ENCODE measurements at places on chromosomes 16 and 17.

- DNase-seq = no peak
Measured at GRCh38 chr17:4738136-4739121, 1.2 kb upstream of the ZMYND15 start.

DNA sequence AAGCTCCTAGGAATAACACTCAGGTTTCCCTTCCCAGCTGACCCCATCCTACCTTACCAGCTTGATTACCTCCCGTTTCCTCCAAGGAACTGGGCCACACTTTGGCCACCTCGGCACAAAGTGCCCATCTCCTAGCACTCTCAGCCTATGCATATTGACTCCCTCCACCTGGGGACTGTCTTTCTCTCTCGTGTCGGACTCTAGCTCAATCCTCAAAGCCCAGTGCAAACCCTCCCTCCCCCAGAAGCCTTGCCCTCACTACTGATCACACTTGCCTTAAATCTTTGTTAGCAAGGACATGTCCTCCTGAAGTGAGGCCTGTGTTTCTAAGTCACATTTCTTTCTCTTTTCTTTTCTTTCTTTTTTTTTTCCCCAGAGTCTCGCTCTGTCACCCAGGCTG lies 2.6 kb upstream of the RAB26 start:
- no peak for DNase-seq

GRCh38 chr17:35051579-35052240 lies 11.8 kb downstream of the RFFL start:
- no peak for DNase-seq

DNA sequence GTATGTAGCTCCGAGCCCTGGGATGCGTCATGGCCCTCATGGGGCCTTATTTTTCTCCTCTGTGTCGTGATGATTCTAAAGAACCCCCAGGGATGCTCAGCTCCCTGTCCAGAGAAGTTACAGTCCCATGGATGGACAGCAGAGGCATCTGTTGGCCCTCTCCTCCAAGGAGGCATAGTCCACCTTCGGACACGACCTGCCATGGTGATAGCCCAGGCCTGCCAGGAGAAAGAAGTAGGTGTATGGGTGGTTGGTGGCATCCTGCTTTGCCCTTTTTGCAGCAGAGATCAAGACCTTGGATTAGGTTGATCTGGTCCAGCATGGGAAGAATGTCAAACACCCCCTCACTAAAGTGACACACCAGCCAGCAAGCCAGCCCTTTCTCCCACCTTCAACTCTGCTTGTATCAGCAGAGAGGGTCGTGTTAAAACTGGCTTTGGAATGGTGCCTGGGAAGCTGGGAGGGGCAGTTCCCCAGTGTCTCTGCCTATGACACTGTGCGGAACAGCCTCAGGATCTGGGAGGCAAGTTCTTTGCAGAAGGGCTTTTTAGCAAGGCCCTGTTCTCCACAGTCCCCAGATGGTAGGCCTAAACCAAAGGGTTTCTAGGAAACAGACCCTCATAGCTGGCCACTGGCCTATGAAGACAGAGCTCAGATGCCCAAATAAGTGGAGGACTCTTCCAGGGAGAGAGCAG lies 259.9 kb upstream of the RPL38 start:
- DNase-seq = no peak

DNA sequence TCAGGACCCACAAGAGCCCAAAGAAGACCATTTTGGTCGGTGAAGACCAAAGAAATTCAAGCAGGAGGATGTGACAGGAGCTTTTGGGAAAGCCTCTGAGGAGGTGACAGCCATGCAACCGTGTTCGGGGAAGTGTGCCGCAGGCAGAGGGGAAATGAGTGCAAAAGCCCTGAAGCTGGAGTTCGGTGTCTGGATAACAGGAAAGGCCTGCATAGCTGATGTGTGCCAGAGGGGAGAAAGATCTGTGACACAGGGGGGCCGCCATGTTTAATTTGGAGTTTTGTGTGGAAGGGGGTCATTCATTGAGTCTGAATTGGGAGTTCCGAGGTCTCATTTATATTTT lies 870 bp upstream of the ZC3H7A start:
- no peak for DNase-seq

DNA sequence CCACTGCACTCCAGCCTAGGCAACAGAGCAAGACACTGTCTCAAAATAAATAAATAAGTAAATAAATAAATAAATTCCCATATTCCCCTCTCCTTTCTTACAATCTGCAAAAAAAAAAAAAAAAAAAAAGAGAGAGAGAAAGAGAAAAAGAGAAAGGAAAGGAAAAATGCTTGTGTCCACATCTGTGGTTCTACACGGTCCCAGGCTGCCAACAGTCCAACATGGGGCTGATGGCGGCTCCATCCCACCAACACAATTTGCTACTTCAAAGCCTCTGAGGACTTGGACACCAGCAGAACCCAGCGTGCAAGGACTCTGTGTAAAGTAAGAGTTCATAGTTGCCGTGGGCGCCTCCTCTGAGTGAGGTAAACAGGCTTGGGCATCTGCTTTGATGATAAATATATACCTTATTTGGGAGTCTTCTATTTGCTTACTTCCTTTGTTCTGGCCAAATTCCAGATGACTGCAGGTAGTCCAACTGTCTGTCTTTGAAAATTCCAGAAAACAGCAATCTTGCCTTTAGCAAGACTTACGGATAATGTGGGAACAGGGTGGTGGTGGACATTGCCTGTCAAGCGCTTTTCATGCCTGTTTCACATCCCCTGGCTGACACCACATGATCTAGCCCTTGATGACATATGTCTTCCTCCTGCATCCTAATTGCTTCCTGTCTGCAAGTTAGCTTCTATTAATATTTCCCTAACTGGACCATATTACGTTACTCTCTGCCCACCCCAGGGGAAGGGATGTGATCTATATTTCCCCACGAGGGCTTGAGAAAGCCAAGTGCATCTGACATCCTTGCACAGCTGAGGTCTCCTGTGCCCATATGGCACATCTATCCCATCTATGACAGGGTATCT lies 10.1 kb downstream of the LITAF start:
- peak; percentile 42 for DNase-seq

- DNase-seq = no peak
Measured at GRCh38 chr17:48016112-48016511, 21.5 kb downstream of the COPZ2 start.

- DNase-seq = no peak
Measured at GRCh38 chr16:22050963-22051362, 41.4 kb upstream of the VWA3A start.
